ENCODE measurements at places on chromosomes 4 and X. TPM values are rescaled to one million over a fixed set of nuclear protein-coding genes. Genes with fewer than 3 reads are reported as not detected.

Gene PCDH18
- 0.08 TPM for total RNA-seq

Gene TRIM61
- total RNA-seq, result 1.9 TPM

Gene TRIM60
- not detected for total RNA-seq

Gene H2AZ1
- 384 TPM for total RNA-seq

Gene PDLIM5
- total RNA-seq, result 14.9 TPM

Gene ARHGAP6
- total RNA-seq, result not detected

Gene NOX1
- not detected for total RNA-seq

Gene PAGE1
- not detected for total RNA-seq

Gene KIAA1210
- not detected for total RNA-seq

Gene CDKN2AIP
- total RNA-seq, result 27.7 TPM

Gene HSFX4
- not detected for total RNA-seq

Gene H2BW2
- not detected for total RNA-seq

Gene GPAT3
- 1.6 TPM for total RNA-seq

Gene SOX3
- not detected for total RNA-seq

Gene ALPK1
- 15.4 TPM for total RNA-seq

Gene CT55
- total RNA-seq, result not detected

Gene ADGRG2
- not detected for total RNA-seq

Gene CDX4
- total RNA-seq, result not detected

Gene GPRASP1
- total RNA-seq, result 2.4 TPM

Gene MTNR1A
- total RNA-seq, result not detected

Gene CXCR3
- 32.0 TPM for total RNA-seq

Gene SAGE1
- not detected for total RNA-seq

Gene TRAPPC11
- 30.2 TPM for total RNA-seq

Gene DDIT4L
- total RNA-seq, result not detected

Gene NR3C2
- 4.8 TPM for total RNA-seq

Gene INPP4B
- 77.3 TPM for total RNA-seq

Gene GPRASP2
- 0.43 TPM for total RNA-seq

Gene ARHGEF6
- 90.6 TPM for total RNA-seq

Gene PPM1K
- total RNA-seq, result 46.7 TPM

Gene UPF3B
- 9.2 TPM for total RNA-seq

Data from activated naive CD4-positive, alpha-beta T cell treated with anti-CD3 and anti-CD28 coated beads, Interleukin-2, amount 10 ng/mL, durations not matched to agents 5 hours and 36 hours (primary cell).